Activated CD4-positive, CD25-positive, alpha-beta regulatory T cell treated with anti-CD3 and anti-CD28 coated beads, Interleukin-2, amount 50 U/mL, for 72 hours (primary cell): ENCODE measurements at places on chromosomes 6 and 20.

- no peak for DNase-seq
Measured at GRCh38 chr6:32668226-32668747, 1.8 kb upstream of the HLA-DQB1 start.

DNA sequence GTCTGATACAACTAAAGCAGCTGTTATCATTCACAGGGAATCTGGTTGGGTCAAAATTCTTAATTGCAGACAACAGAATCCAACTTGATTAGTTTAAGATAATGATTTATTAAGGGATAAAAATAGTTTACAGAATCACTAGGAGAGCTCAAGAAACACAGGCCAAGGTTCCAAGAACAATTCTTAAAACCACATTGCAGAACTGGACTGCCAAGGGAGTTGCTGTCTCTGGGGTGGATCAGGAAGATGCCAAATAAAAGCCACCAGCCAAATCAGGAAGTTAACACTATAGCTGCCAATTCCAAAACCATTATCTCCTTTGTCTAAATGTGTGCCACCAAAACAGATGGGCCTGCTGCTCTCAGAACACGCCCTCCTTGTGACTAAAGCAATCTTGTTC lies 53.7 kb downstream of the NUDT3 start:
- no peak for DNase-seq

DNA sequence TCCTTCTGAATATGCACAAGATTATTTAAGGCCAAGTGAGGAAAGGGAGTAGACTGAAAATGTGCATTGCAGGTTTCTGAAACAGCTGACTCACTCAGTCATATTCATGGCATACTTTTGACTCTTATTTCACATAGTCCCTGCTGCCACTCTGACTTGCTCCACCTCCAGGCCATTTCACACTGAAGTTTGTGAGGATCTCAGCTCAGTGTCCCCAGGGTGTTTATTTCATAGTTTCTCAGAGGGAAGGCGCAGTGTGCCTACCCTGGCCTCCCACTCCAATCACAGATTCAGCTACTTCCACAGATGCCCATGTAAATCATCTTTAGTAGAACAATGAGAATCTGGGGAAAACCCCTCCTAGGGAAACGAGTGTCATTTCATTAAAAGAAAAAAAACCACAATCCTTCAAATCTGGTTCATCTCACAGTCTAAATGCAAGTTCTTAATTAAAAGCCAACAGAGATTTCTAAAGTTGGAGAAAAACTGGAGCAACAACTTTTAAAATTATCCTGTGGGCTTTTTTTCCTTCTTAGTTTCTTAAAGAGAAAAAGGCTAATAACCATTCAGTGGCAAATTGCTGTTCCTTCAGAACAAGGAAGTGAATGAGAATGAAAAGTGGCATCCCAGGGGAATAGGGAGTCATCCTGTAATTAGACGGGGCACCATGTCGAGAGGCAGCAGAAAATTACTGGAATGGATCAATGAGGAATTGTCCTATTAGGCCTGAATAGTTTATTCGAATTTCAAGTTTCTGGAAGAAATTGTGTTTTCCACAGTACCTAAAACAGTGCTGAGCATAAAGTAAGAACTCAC lies 133.6 kb downstream of the TFAP2B start:
- DNase-seq: no peak

DNA sequence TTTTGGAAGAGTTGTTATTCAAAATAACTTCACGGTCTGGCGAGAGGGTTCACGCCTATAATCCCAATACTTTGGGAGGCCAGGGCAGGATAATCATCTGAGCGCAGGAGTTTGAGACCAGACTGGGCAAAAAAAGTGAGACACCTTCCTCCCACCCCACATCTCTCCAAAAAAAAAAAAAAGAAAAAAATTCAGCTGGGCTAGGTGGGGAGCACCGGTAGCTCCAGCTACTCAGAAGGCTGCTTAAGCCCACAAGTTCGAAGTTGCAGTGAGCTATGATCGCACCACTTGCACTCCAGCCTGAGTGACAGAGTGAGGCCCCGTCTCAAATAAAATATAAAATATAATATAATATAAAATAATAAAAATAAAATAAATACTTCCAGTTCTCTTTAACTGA lies 10.4 kb downstream of the OR2B2 start:
- no peak for DNase-seq

- no peak for DNase-seq
Measured at GRCh38 chr6:1630771-1631217, 21.1 kb downstream of the FOXC1 start.

GRCh38 chr6:99882128-99882702 lies 111.8 kb downstream of the MCHR2 start:
- DNase-seq: no peak

- DNase-seq: no peak
Measured at GRCh38 chr6:106629859-106630163, 433 bp downstream of the QRSL1 start.

GRCh38 chr6:163232015-163232523 lies 182.4 kb upstream of the QKI start:
- DNase-seq: no peak

DNA sequence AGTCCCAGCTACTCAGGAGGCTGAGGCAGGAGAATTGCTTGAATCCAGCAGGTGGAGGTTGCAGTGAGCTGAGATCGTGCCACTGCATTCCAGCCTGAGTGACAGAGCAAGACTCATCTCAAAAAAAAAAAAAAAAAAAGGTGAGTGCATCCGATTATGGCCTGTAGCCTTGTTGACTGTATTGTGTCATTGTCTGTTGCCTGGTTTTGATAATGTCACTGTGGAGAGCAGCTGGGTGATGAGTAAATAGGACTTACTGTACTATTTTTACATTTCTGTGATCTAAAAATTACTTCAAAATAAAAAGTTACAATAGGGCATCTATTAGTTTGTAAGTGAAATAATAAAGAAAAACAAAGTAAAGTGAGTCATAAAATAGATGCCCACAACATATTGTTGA lies 134.1 kb upstream of the SALL4 start:
- no peak for DNase-seq

DNA sequence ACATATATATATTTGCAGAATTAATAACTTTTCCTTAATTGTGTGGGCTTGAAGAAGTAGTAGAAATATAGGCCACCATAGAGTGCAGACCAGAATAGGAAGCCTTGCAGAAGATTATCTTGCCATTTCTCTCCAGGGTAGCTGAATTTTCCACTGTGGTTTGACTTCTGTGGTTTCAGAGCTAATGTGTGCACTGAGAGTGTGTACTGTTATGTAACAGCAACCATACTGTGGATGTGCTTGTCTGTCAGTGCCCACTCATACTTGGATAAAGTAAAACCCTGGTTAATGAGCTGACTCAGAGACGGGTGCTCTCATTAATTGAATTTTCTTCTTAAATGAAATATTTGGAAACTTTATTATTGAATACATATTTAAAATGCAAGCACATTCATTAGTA lies 57.2 kb downstream of the CEP43 start:
- no peak for DNase-seq
